SK-N-SH (cell line): ENCODE measurements at places on chromosomes 1 and 21. TPM values are rescaled to one million over a fixed set of nuclear protein-coding genes. Genes with fewer than 3 reads are reported as not detected.

TAS1R3 gene
- 0.06 and 0.08 TPM in 2 replicates for polyA plus RNA-seq

LIPI gene
- polyA plus RNA-seq = not detected in 2 replicates

LDLRAD1 gene
- not detected in 2 replicates for polyA plus RNA-seq

CFHR2 gene
- polyA plus RNA-seq = not detected in 2 replicates

SLC45A1 gene
- 1.4 and 2.5 TPM in 2 replicates for polyA plus RNA-seq

CNN3 gene
- polyA plus RNA-seq = 204 and 242 TPM in 2 replicates

HAO2 gene
- polyA plus RNA-seq = not detected in 2 replicates

ZMYND12 gene
- polyA plus RNA-seq = 0.18 and 0.45 TPM in 2 replicates

PLA2G2C gene
- not detected in 2 replicates for polyA plus RNA-seq

TDRD10 gene
- polyA plus RNA-seq = not detected in 2 replicates

PRAMEF25 gene
- not detected in 2 replicates for polyA plus RNA-seq

SPRR4 gene
- not detected in 2 replicates for polyA plus RNA-seq

KRTAP19-1 gene
- not detected in 2 replicates for polyA plus RNA-seq

OR2M3 gene
- polyA plus RNA-seq = not detected in 2 replicates

EPS8L3 gene
- polyA plus RNA-seq = not detected in 2 replicates

MPL gene
- not detected in 2 replicates for polyA plus RNA-seq

OR10K2 gene
- polyA plus RNA-seq = not detected in 2 replicates

KRTAP7-1 gene
- polyA plus RNA-seq = not detected in 2 replicates

LCE2C gene
- not detected in 2 replicates for polyA plus RNA-seq

CLDN8 gene
- not detected in 2 replicates for polyA plus RNA-seq

PYHIN1 gene
- polyA plus RNA-seq = not detected in 2 replicates

ANKRD34A gene
- polyA plus RNA-seq = 2.6 and 3.6 TPM in 2 replicates

APH1A gene
- 175 and 232 TPM in 2 replicates for polyA plus RNA-seq

SPRR5 gene
- polyA plus RNA-seq = not detected in 2 replicates

LRRC53 gene
- not detected in 2 replicates for polyA plus RNA-seq

DNASE2B gene
- polyA plus RNA-seq = 0.03 TPM in 1 of 2 replicates, not detected in the other

CDC42BPA gene
- 6.8 and 8.8 TPM in 2 replicates for polyA plus RNA-seq

ICOSLG gene
- polyA plus RNA-seq = 0.43 and 0.52 TPM in 2 replicates

ITLN1 gene
- polyA plus RNA-seq = not detected in 2 replicates

PLA2G2F gene
- polyA plus RNA-seq = not detected in 2 replicates
